ENCODE measurements at places on chromosomes 11 and 22. TPM values are rescaled to one million over a fixed set of nuclear protein-coding genes. Genes with fewer than 3 reads are reported as not detected.

Gene MISFA
- total RNA-seq: 6.4 TPM

Gene OR8D4
- total RNA-seq: not detected

Gene IGSF9B
- 85.3 TPM for total RNA-seq

Gene USH1C
- not detected for total RNA-seq

Gene OR10D3
- total RNA-seq: not detected

Gene MPZL3
- total RNA-seq: 3.8 TPM

Gene KDM4D
- total RNA-seq: 0.83 TPM

Gene OR5M3
- not detected for total RNA-seq

Gene TEAD1
- total RNA-seq: 103 TPM

Gene NDUFS8
- 315 TPM for total RNA-seq

Gene SLC5A4
- total RNA-seq: 0.19 TPM

Gene CCDC116
- total RNA-seq: 0.43 TPM

Gene TOLLIP
- total RNA-seq: 46.9 TPM

Gene LRRC56
- 0.38 TPM for total RNA-seq

Gene NADSYN1
- 22.0 TPM for total RNA-seq

Gene VPS11
- 18.5 TPM for total RNA-seq

Data from cardiac septum (tissue), 1 donor.